ENCODE measurements at places on chromosomes 5 and 9. TPM values are rescaled to one million over a fixed set of nuclear protein-coding genes. Genes with fewer than 3 reads are reported as not detected.

ACOT12 gene
- not detected for total RNA-seq

NPR2 gene
- 1.3 TPM for total RNA-seq

- no peak for ATAC-seq
Observed at GRCh38 chr5:115895821-115896220, 54.1 kb downstream of the AP3S1 start.

DNA sequence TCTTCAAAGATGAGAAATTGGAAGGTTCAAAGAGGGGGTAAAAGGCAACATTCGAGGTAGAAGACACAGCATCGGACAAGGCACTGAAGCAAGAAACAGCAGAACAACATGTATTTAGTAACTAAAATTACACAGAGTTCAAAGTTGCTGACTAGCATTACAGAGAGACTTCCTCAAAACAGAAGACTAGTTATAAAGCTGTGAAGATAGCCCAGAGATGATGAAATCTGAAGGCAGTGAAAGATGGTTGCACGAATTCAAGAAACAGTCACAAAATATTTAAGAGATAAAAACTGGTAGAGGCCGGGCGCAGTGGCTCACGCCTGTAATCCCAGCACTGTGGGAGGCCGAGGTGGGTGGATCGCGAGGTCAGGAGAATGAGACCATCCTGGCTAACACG, 16.3 kb downstream of the MAPKAP1 start:
- no peak for ATAC-seq

DNA sequence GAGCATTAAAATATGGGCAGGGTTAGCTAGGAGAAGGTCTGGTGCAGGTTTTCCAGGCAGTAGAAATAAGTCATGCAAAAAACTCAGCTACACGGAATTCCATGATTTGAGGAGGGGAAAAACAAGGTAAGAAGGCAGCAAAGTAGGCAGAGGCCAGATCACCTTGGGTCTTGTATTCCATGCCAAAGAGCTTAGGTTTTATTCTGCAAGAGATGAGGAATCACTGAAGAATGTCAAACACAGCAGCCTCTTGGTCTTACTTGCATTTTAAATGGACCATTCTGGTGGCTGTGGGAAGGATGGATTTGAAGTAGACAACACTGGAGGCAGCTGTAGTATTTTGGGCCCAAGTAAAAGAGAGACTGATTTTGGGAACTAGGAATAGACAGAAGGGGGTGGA, 8.6 kb downstream of the TRPM3 start:
- no peak for ATAC-seq

HK3 gene
- total RNA-seq = 1.4 TPM

DNA sequence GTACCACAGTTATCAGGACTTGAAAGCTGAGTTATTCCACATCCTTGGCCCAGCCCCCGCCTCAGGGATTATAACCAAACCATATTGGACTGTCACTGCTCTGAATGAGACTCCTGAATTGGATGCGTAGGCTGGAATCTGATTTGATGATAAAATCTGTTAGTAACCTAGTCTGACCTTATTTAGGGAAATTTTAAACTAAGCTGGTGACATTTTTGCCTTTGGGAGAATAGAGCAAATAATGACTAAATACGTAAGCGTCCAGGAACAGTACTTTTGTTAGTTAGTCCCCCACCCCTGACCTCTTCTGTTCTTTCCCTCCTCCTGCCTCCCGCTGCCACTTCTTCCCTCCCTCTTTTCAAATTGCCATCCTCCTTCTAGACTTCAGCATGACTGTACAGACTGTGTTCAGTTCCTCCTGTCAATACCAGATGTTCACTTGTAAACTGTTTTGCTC, 92.6 kb downstream of the TLE4 start:
- ATAC-seq = no peak

SIL1 gene
- total RNA-seq = 29.3 TPM

- peak; percentile 32 for ATAC-seq
Observed at GRCh38 chr5:151123897-151124751, 33.5 kb downstream of the ANXA6 start.

DNA sequence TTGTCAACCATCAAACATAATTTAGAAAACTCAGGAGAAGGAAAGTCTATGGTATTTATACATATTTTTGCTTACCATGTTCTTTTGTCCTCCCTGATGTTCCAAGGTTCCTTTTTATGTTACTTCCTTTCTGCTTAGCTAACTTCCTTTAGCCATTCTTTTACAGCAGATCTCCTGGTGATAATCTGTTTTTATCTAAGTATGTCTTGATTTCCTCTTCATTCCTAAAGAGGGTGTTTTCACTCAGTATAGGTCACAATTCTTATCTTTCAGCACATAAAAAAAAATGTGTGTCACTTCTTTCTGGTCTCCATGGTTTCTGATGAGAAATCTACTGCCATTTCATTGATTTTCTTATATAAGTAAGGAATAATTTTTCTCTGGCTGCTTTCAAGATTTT, 384.4 kb upstream of the PDE4D start:
- no peak for ATAC-seq

GRCh38 chr9:110918316-110919049, 119.8 kb downstream of the LPAR1 start:
- peak; percentile 72 for ATAC-seq

FANCC gene
- 5.2 TPM for total RNA-seq

DNA sequence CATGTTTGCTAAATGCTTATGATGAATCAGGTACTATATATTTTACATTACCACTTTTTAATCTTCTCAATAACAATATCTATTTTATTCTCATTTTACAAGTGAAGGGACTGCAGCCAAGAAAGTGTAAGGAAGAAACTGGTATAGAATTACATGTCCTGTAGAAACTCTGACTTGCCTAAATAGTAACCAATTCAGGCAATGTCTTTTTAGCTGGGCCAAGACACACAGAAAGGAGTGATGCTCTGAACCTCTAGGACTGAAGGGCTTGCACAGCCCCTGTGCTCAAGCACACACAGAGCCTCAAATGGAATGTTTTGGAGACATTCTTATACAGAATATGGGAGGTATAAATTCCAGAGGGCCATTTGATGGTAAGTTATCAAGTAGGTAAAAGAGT, 286.4 kb upstream of the TNC start:
- ATAC-seq = no peak

- ATAC-seq = no peak
Observed at GRCh38 chr9:128718475-128718874, 5.5 kb downstream of the ZDHHC12 start.

GRCh38 chr5:139137697-139138096, 60.5 kb downstream of the SIL1 start:
- ATAC-seq = peak; percentile 68

ZNF608 gene
- total RNA-seq = 6.7 TPM

- ATAC-seq = no peak
Observed at GRCh38 chr5:107812570-107813141, 141.9 kb upstream of the EFNA5 start.

GRCh38 chr9:128503870-128504269, 649 bp upstream of the GLE1 start:
- peak; percentile 16 for ATAC-seq

- ATAC-seq = no peak
Observed at GRCh38 chr9:93824386-93825294, 130.5 kb downstream of the BARX1 start.

GABRG2 gene
- not detected for total RNA-seq

DNA sequence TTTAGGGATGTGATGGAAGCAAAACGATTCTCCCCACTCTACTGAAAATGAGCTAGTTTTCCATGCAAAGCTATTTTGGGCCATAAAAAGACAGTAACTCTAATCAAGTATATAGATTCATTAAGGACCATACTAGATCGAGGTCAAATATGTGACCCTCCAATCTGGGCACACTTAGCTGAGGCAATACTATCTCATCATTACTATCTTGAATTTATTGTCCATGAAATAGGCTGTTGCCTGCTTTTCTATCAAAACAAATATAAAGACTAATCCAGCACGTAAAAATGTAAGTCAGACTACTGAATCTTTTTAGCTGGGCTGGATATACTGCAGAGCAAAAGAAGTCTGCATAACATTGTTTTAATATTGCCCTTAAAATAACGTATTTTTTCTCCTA, 943.1 kb downstream of the NR2F1-AS1 start:
- no peak for ATAC-seq

FRMPD1 gene
- total RNA-seq = 0.04 TPM

DUSP1 gene
- total RNA-seq = 101 TPM

LCN15 gene
- not detected for total RNA-seq

PCDHB3 gene
- total RNA-seq = 0.52 TPM

- ATAC-seq = no peak
Observed at GRCh38 chr5:175829813-175830585, 41.4 kb upstream of the CPLX2 start.

- ATAC-seq = no peak
Observed at GRCh38 chr5:142618130-142618523, 67.8 kb downstream of the FGF1 start.

DNA sequence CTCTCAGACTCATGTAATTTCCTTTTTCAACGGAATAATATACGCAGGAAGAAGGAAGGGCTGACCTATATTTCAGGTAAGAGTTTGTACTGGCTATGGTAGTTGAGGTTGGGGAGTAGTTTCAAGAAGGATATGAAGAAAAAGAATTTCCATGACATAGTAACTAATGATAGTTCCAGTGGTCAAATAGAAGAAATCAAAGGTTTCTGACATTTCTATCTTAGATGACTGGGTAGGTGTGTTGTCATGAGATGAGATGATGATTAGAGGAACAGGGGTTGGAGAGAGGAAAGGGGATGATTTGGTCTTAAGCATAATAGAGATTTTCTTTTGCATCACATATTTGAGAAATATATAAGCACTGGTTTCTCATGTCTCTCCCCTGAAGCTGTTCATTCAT, 166.0 kb downstream of the SPATA31D1 start:
- ATAC-seq = no peak

OGN gene
- 0.68 TPM for total RNA-seq

- ATAC-seq = peak; percentile 59
Observed at GRCh38 chr9:108850293-108850897, 5.4 kb downstream of the ACTL7B start.

EQTN gene
- total RNA-seq = not detected

DNA sequence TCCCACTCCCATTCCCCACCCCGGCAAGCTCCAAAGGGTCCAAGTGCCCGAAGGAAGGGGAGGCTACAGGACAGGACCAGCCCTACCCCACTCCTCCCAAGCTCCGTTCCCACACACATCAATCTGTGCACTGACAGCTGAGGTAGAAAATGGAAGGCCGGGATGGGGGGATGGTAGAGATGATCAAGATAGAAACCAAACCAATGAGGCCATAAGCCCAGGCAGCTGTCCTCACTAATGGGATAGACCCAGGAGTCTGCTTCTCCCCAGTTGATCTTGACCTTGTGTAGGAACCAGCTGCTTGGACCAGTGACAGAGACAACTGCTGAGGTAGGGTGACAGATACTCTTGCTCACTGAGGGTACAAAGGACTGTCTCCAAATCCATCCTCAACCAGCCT, 38.6 kb downstream of the B4GALT1 start:
- ATAC-seq = no peak

CD74 gene
- 125 TPM for total RNA-seq

GPR150 gene
- total RNA-seq = not detected

PCDHB6 gene
- total RNA-seq = 0.16 TPM

- ATAC-seq = peak; percentile 50
Observed at GRCh38 chr9:6680797-6681146, 35.2 kb upstream of the GLDC start.

- no peak for ATAC-seq
Observed at GRCh38 chr5:109487753-109488420, 78.1 kb upstream of the PJA2 start.

ROPN1L gene
- total RNA-seq = not detected

CARTPT gene
- not detected for total RNA-seq

SLC6A3 gene
- 0.16 TPM for total RNA-seq

DNA sequence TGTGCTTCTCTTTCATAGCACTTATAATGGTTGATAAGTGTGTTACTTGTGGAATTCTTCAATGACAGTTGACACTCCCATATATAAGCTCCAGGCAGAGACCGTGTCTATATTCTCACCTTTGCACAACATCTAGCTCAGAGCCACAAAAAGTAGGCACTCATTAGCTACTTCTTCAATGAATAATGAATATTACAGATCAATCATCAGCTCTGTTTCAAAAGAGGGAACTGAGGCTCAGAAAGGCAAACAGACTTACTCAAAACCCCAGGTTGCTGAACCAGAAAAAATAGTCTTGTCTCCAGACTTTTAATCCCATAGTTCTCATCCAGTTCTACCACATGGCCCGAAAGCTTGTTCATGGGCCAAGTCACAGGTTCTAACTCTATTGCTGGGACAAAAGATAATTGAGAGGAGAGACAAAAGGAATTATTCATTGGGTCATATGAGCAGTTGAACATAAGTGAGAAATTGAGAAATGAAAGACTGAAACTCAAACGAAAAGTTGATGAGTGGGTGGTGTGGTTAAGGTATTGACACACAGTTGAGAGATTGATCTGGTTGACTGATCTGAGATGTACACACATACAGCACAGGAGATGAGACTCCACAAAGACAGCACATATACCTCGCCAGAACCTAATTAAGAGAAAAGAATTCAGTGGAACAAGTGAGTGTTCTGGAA, 381.6 kb downstream of the EFNA5 start:
- peak; percentile 52 for ATAC-seq

DNA sequence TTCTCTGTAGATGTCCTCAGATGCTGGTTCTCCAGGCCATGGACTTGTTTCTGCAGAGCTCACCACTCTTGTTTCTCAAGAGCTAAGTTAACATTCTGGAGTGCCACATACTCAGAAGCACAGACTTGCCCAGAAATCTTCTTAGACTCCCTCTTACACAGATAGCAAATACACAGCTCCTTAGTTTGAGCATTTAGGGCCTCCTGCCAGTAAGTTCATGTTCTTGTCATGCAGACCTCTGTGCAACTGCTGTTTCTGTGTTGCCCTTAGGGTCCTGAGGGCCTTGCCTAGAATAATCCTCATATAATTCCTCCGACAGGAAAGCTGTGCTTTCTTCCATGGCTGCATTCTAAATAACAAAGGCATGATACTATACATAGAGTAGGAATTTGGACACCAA, 1.3 kb upstream of the PTPDC1 start:
- peak; percentile 28 for ATAC-seq

GRCh38 chr9:96071815-96072124, 196.3 kb downstream of the ERCC6L2 start:
- ATAC-seq = no peak

DNA sequence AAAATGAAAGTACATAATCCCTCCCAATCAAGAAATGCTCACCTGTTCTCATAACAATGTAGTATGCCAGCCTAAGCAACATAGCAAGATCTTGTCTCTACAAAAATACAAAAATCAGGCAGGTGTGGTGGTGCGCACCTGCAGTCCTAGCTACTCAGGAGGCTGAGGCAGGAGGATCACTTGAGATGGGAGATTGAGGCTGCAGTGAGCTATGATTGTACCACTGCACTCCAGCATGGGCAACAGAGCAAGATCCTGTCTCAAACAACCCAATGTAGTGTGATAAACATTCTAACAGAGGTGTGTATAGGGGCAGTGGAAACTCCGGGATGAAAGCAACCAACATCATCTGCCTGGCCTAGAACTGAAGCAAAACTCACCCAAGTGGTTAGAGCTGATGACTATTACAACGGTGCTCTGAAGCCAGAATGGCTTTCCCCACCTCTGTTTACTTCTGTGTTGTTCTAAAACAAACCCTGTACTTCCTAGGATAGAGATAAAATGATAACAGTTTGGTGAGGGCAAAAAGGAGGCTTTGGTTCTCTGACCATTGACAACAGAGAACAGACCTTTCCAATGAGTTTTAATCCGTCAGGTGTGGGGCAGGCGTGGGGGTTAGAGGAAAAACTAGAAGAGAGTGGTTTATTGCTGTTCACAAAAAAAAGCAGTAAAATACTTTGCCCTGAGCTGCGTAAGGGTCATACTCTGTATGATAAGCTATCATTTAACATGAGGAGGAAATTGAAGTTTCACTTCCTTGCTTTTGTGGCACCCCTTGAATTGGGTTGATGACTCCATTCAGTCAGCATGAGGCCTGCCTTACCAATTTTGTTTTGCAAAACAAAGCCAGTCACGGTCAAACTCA, 18.9 kb downstream of the WNT8A start:
- no peak for ATAC-seq

Data from esophagus mucosa (tissue), 1 donor.